ENCODE measurements at places on chromosomes 1 and 21. TPM values are rescaled to one million over a fixed set of nuclear protein-coding genes. Genes with fewer than 3 reads are reported as not detected.

The AKT3 gene
- 10.4 TPM for total RNA-seq

The NBPF4 gene
- not detected for total RNA-seq

The NUDC gene
- 35.7 TPM for total RNA-seq

The DCST1 gene
- not detected for total RNA-seq

The ANKRD34A gene
- total RNA-seq = 1.6 TPM

The SPRR2E gene
- total RNA-seq = not detected

The KCNA3 gene
- not detected for total RNA-seq

The PRRX1 gene
- 51.2 TPM for total RNA-seq

The SNX7 gene
- total RNA-seq = 25.4 TPM

The TNFRSF8 gene
- total RNA-seq = 0.16 TPM

The CFAP45 gene
- total RNA-seq = not detected

The NUDT4B gene
- 64.9 TPM for total RNA-seq

The MYOG gene
- 1,586 TPM for total RNA-seq

The LRRC7 gene
- total RNA-seq = 0.26 TPM

The RAB3B gene
- 0.78 TPM for total RNA-seq

The CDC7 gene
- 1.8 TPM for total RNA-seq

The PDPN gene
- total RNA-seq = 0.99 TPM

The SLC25A34 gene
- total RNA-seq = 13.0 TPM

The MTOR gene
- total RNA-seq = 50.2 TPM

The RASAL2 gene
- 21.3 TPM for total RNA-seq

The AMY2B gene
- 10.6 TPM for total RNA-seq

The C1orf35 gene
- 8.1 TPM for total RNA-seq

The LCE2B gene
- not detected for total RNA-seq

The RAB29 gene
- total RNA-seq = 23.6 TPM

The RBM11 gene
- not detected for total RNA-seq

The OLIG2 gene
- total RNA-seq = not detected

The MPL gene
- not detected for total RNA-seq

The KCNJ9 gene
- not detected for total RNA-seq

The MYCL gene
- 77.9 TPM for total RNA-seq

The DARS2 gene
- 14.9 TPM for total RNA-seq

The KIF21B gene
- 0.31 TPM for total RNA-seq

The PTGS2 gene
- total RNA-seq = not detected

The MTARC2 gene
- total RNA-seq = 2.2 TPM

The TNFRSF4 gene
- not detected for total RNA-seq

The RGS4 gene
- total RNA-seq = 21.0 TPM

The LAMC1 gene
- total RNA-seq = 298 TPM

The SLC2A5 gene
- total RNA-seq = 12.6 TPM

The MCOLN2 gene
- total RNA-seq = not detected

The NID1 gene
- total RNA-seq = 8.7 TPM

The NUF2 gene
- total RNA-seq = not detected

The RXFP4 gene
- not detected for total RNA-seq

The FAM78B gene
- total RNA-seq = not detected

The GREM2 gene
- 0.08 TPM for total RNA-seq

The SPATA46 gene
- not detected for total RNA-seq

The TMEM52 gene
- total RNA-seq = 0.37 TPM

The PLA2G2C gene
- total RNA-seq = not detected

The TFF2 gene
- not detected for total RNA-seq

The PRKAA2 gene
- 9.1 TPM for total RNA-seq

The DMBX1 gene
- total RNA-seq = not detected

The CLDN8 gene
- total RNA-seq = not detected

The FAM177B gene
- not detected for total RNA-seq
